ENCODE measurements at places on chromosomes 7 and 10. TPM values are rescaled to one million over a fixed set of nuclear protein-coding genes. Genes with fewer than 3 reads are reported as not detected.

Gene C10orf95
- 0.32 TPM for total RNA-seq

Gene DUSP5
- 84.3 TPM for total RNA-seq

Gene AGBL3
- 3.9 TPM for total RNA-seq

Gene TMEM236
- not detected for total RNA-seq

Gene ANKRD2
- 0.18 TPM for total RNA-seq

Gene IGFBP1
- total RNA-seq: not detected

Gene FAM25A
- not detected for total RNA-seq
